HuH-7 (cell line): ENCODE measurements at places on chromosomes 2 and 18.

GRCh38 chr2:169573974-169574299, 272 bp upstream of the FASTKD1 start:
- no peak for DNase-seq

GRCh38 chr2:126824663-126825062, 74.0 kb upstream of the TEX51 start:
- no peak for DNase-seq

- no peak for DNase-seq
Measured at GRCh38 chr2:2938481-2938880, 439.1 kb downstream of the EIPR1 start.

- no peak for DNase-seq
Measured at GRCh38 chr2:148586522-148587128, 57.9 kb upstream of the EPC2 start.

GRCh38 chr2:65980531-65980930, 454.4 kb upstream of the MEIS1 start:
- no peak for DNase-seq
